ENCODE measurements at places on chromosomes 7 and 10.

- no peak for DNase-seq
Observed at GRCh38 chr7:154856733-154857132, 146.2 kb downstream of the PAXIP1 start.

DNA sequence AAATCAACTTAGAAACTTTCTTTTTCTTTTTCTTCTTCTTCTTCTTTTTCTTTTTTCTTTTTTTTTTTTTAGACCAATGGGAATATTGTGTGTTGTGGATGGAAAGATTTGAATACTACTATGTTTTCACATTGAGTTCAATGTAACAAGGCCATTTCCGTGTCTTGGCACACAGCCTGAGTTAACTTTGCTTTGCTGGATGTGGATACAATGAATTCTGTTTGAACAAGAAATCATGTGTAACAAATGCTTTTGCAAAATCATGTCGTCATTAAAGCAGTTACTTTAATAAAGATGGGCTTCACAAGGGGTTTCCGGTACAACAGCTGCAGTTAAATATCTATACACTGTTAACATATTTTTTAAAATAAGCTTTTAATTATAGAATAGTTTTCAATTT lies 13.5 kb upstream of the ENTPD1 start:
- no peak for DNase-seq

- no peak for DNase-seq
Observed at GRCh38 chr7:130356876-130357611, 12.4 kb downstream of the CPA5 start.

GRCh38 chr7:105849122-105849855 lies 27.1 kb downstream of the ATXN7L1 start:
- peak; percentile 28 for DNase-seq

GRCh38 chr7:70795948-70796347 lies 336.0 kb upstream of the GALNT17 start:
- DNase-seq: no peak

DNA sequence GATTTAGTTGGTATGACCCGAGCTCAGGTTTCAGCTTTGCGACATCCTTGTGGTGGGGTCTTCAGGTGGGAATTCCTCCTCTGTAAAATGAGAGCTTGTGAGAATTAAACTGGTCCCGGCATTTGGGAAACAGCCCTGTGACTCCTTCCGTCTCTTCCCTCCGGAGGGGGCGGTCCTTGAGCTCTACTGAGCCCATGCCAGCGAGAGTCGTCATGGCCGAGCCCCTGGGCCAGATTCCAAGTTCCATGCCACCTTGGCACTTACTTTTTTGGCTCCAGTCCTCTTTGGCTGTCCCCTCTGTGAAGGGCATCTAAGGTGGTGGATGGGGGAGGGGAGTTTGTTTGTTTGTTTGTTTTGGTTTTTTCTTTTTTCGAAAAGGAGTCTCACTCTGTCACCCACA lies 47.6 kb downstream of the GTF2IRD1 start:
- no peak for DNase-seq

DNA sequence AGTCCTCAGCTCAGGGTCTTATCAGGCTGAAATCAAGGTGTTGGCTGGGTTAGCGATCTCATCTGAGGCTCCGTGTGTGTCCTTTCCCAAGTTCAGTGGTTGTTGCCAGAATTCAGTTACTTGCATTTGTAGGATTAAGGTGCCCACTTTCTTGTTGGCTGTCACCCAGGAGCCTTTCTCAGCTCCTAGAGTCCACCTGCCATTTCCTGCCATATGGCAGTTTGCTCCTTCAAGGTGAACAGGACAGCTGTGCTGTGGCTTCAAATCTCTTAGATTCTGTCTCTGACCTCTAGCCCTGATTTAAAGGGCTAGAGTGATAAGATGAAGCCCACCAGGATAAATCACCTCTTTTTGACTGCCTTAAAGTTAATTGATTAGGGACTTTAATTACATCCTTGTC lies 1.0 kb upstream of the HIF1AN start:
- no peak for DNase-seq

DNA sequence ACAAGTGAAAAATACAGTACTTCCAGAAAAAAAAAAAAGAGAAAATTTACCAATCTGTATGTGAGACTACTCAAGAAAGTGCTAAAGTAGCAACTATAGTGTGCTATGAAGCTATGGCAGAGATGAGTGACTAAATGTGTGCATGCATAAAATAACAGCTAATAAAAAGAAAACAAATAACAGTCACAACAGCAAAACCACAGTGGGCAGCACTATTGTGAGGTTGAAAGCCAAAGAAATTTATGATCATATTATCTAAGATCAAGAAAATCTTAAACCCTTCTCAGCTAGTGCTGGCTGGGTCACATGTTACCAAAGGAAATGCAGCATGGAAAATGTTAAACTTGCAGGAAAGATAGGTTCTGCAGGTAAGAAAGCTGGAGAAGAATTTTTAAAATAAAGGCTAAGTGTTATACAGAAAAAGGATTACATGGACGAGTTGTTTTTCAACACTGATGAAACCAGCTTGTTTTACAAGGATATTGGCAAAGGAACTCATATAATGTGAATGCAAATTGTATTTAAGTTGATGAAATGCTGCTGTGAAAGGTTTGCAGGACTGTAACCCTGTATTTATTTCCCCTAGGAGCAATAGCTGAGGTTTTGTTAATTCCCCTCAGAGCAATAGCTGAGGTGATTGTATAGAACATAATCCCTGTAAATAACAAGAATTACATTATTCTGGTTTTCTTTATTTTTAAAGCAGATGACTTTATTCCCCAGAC lies 15.6 kb upstream of the OR2A5 start:
- DNase-seq: no peak

DNA sequence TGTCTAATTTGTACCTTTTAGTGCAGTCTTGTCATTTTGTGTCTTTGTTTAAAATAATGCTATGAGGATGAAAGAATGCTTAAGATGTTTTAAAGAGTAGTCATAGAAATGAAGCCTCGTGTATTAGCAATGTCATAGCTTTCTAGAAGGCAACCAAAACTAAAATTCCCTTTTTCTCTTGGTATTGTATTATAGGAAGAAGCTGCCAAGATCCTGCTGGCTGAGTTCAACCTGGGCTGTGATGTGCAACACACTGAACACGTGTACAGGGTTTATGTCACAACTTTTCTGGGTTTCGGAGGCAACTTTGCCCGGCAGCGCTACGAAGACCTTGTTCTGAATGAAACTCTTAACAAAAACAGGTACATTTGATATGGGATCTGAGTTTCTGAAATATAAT lies 36.2 kb downstream of the COX15 start:
- DNase-seq: no peak

DNA sequence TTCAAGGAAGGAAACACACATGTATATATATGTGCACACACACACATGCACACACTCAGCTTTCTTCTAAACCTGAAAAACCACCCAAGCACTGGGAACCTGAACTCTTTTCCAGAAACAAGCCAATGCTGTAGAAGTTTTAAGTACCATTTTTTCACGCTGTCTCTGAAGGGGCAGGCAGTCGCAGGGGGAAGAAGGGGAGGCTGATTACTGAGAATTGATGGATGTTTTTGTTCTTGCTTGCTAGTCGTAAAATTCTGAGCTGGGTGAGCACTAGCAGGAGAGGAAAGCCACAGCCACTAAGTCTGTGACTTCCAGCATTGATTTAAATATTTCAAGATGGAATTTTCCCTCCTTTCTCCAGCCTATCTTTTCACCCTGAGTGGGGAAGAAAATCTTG lies 391.8 kb downstream of the CALN1 start:
- no peak for DNase-seq

- peak; percentile 38 for DNase-seq
Observed at GRCh38 chr7:152464312-152465118, 28.7 kb upstream of the KMT2C start.

- DNase-seq: no peak
Observed at GRCh38 chr7:65974191-65974801, 7.7 kb downstream of the GUSB start.

GRCh38 chr10:127195571-127196281 lies 665 bp downstream of the INSYN2A start:
- no peak for DNase-seq

DNA sequence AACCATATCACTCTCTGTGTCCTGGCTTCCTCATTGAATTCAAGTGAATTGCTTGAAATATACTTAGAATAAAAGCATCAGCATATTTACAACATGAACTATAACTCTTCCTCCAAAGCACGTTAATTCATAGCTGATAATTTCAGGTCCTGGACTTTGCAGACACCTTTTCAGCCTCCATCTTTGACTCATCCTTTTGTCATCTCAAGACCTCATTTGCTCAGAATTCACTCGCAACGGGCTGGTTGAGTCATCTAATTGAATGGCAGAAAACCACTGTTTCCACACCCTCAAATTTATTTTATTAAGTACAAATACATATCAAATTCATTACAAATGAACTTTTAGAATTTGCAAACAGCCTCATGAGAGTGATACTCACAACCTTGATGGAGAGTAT lies 545.7 kb downstream of the GATA3 start:
- no peak for DNase-seq

DNA sequence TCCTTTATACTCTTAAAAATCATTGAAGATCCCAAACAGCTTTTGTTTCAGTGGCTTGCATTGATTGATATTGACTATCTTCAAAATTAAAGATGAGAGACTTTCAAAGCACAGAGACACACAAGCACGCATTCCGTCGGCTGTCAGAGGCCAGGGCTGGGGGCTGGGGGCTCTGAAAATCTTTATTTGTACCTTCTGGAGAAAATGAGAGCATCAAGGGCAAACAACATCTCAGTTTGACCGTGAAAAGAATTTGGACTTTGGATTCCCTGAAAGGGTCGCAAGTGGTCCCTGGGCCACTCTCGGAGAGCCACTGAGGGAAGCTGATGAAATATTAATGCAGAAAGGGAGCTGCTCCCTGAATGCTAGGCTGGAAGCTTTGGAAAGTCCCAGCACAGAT lies 96.4 kb downstream of the CHST15 start:
- DNase-seq: no peak

GRCh38 chr7:148624735-148625134 lies 34.2 kb downstream of the C7orf33 start:
- DNase-seq: no peak

GRCh38 chr7:44460325-44460724 lies 30.1 kb downstream of the NUDCD3 start:
- DNase-seq: peak; percentile 26

- DNase-seq: no peak
Observed at GRCh38 chr7:94906065-94906851, 1.1 kb upstream of the PPP1R9A start.

DNA sequence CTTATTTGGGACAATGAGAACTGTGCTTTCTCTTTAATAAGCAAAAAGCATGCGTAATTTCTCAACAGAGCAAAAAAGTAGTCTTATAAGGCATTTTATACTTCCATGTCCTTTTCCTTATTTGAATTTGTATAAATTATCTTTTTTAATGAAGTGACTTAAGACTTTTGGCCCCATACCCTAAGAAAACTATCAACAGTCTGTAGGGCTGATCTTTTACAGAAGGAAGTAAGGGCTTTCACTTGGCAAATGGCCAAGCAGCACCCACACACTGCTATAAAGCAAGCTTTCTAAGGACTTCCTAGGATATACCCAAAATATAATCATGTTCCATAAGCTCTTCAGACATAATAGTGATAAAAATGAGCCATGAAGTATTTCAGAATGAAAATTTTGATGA lies 3.4 kb downstream of the CRPPA start:
- DNase-seq: no peak

GRCh38 chr7:69967689-69968450 lies 369.6 kb downstream of the AUTS2 start:
- DNase-seq: no peak

- no peak for DNase-seq
Observed at GRCh38 chr10:107554333-107554732, 389.8 kb upstream of the SORCS1 start.

DNA sequence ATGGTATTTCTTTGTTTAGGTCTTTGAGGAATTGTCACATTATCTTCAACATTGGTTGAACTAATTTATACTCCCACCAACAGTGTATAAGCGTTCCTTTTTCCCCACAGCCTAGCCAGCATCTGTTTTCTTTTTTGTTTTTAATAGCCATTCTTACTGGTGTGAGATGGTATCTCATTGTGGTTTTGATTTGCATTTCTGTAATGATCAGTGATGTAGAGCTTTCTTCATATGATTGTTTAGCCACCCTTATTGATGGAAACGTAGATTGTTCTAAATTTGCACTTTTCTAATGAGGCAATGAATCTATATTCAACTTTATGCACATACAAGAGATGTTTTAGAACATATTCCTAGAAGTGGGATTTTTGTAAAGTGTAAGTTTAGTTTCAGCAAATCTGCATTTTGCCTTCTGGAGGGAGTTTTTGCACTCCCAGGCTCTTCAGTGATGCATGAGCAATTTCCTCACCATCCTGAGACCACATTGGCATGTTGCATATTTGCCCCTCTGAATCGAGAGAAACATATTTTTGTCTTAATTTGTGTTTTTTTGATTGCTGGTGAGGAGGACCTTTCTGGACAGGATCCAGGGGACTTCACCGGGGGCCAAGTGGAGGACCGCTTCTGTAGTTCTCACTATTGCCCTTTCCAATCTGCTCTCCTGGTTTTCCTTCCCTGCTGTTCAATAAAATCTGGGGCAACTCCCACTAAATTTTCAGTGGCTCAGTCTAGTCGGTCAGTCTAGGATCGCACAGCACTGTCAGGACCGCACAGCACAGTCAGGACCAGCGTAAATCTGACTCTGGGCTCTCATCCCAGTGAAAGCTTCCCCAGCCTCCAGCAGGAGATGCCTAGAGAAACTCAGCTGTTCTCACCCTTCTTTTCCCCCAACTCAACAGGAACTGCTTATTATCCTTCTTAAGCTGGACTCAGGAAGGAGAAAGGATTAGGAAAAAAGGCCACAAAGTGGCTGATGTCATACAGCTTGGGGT lies 157.0 kb downstream of the PTPN20 start:
- no peak for DNase-seq

GRCh38 chr10:61742812-61743211 lies 80.1 kb downstream of the CABCOCO1 start:
- no peak for DNase-seq

GRCh38 chr7:16753932-16754855 lies 639 bp downstream of the TSPAN13 start:
- no peak for DNase-seq

- DNase-seq: no peak
Observed at GRCh38 chr10:112815269-112816032, 134.6 kb upstream of the TCF7L2 start.

DNA sequence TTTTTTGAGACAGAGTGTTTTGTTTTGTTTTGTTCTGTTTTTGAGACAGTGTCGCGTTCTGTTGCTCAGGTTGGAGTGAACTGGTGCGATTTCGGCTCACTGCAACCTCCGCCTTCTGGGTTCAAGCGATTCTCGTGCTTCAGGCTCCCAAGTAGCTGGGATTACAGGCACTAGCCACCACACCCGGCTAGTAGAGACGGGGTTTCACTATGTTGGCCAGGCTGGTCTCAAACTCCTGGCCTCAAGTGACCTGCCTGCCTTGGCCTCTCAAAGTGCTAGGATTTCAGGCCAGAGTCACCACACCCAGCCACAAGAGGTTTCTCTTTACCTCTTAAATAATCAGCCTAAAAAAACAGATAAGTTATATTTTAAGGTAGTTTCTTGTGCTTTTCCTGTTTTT lies 8.7 kb upstream of the ARHGAP12 start:
- no peak for DNase-seq

- no peak for DNase-seq
Observed at GRCh38 chr10:24008164-24009091, 200.5 kb upstream of the KIAA1217 start.

GRCh38 chr10:78925800-78926319 lies 142.9 kb upstream of the ZMIZ1 start:
- DNase-seq: no peak

All from stimulated activated CD4-positive, alpha-beta T cell treated with anti-CD3 and anti-CD28 coated beads, Interleukin-2, amount 100 ng/mL, for 4 hours (primary cell).